ENCODE measurements at places on chromosomes 1 and 21.

GRCh38 chr1:151536499-151536898 lies 3.6 kb upstream of the TUFT1 start:
- DNase-seq: no peak

DNA sequence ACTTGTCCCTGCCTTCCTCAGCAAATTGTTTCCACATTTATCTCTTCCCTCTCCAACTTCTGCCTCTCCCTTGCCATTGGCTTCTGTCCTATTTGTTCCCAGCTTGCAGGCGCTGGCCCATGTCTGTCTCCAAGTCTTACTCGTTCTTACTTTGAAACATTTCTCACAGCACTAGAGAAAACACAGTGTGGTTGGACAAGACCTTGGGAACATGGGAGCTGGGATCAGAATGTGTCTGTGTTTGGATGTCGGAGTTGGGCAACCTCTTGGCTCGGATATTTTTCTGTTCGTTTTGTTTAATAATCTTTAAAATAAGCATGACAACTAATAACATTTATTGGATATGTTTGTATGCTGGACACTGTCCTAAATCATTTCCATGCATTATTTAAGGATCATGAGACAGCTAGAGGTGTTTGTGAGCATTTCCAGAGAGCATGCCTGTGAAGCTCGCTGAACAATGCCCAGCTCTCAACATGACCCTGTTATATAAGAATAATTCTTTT lies 5.9 kb upstream of the BRWD1 start:
- no peak for DNase-seq

DNA sequence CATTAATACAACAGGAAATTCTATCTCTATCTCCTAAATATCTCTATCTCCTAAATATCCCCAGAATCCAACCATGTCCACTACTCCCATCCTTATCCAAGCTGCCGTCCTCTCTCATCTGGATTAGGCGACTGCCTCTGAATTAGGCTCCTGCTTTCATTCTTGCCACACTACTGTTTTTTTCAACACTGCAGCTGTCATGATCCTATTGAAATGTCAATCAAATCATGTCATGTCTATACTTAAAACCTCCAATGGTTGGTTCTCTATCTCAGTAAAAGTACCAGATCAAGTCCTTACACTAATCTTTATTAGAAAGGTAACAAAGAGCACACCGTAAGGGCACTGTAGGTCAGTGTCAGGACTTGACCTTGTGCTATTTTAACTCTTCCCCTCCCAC lies 82.0 kb upstream of the NFIA start:
- DNase-seq: no peak

DNA sequence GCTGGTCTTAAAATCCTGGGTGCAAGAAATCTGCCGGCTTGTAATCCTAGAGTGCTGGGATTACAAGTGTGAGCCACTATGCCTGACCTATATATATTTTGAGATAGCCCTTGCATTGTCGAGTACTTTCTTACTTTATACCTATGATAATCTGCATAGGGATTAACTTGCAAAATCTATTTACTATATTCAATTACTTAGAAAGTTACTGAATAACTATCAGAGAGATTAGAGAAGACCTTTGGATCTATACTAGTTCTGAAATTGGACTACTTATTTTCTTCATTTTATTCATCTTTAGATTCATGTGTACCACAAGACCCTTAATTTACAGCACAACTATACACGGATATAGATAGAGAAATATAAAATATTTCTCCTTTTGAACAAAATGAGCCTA lies 1766.0 kb downstream of the NCAM2 start:
- no peak for DNase-seq

GRCh38 chr1:88043834-88044233 lies 640.2 kb upstream of the PKN2 start:
- DNase-seq: no peak

DNA sequence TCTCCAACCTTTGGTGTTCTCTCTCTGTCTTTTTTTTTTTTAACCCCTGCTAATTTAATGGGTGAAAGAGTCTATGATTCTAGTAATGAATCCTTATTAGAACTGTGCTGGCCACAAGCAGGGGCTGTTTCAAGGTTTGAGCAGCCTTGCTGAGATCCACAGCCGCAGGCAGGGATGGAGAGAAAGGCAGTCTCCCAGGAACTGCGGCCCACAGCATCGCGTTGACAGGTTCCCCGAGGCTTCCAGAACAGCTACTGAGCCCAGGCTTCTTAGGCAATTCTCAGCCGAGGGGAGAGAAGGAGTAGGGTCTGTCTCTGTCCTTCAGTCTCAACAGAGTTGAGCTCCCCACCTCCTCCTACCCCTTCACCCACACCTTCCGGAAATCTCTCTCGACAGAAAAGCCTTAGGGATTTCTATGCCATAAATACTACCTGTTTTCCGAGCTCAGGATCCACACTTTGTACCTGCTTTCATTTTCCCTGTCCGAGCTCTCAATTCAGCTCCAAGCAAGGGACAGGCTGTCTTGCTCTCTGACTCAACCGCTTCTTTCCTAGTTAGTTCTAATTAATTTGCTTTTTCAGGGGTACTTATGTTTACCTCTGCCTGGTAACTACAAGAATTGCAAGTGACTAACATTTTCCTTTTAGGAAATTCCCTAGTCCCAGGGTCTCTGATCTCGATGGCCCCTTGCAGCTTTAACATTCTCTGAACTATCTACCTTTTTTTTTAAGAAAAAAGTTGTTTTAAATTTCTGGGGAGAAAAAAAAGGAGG lies 6.7 kb upstream of the CASZ1 start:
- DNase-seq: no peak

DNA sequence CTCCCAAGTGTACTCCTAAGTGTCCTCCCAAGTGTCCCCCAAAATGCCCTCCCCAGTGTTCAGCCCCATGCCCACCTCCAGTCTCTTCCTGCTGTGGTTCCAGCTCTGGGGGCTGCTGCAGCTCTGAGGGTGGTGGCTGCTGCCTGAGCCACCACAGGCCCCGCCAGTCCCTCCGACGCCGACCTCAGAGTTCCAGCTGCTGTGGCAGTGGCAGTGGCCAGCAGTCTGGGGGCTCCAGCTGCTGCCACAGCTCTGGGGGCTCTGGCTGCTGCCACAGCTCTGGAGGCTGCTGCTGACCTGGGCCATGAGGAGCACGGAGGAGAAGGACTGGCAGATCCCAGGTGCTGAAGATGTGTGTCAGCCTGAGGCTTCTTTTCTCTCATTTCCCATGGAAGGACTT lies 993 bp downstream of the LCE5A start:
- no peak for DNase-seq

DNA sequence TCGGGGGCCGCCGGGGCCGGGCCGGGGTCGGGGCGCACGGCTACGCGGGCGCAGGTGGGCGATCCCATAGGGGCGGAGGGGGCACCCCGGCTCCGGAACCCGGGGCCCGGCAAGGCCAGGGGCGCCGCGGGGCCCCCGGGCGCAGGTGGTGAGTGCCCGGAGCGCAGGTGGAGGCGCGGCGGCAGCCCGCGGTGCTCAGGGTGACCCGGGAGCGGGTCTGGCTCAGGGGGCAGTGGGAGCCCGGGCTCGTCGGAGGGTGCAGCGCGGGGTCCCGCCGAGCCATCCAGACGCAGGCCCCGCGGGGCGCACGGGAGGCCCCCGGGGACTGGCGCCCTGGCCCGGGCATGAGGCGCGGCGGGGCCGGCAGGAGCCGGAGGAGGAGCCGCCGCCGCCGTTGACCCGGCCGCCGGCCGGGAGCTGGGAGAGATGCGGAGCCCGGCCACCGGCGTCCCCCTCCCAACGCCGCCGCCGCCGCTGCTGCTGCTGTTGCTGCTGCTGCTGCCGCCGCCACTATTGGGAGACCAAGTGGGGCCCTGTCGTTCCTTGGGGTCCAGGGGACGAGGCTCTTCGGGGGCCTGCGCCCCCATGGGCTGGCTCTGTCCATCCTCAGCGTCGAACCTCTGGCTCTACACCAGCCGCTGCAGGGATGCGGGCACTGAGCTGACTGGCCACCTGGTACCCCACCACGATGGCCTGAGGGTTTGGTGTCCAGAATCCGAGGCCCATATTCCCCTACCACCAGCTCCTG lies 489 bp downstream of the CELSR2 start:
- no peak for DNase-seq

- DNase-seq: no peak
Measured at GRCh38 chr1:212228076-212228475, 57.1 kb upstream of the PPP2R5A start.

DNA sequence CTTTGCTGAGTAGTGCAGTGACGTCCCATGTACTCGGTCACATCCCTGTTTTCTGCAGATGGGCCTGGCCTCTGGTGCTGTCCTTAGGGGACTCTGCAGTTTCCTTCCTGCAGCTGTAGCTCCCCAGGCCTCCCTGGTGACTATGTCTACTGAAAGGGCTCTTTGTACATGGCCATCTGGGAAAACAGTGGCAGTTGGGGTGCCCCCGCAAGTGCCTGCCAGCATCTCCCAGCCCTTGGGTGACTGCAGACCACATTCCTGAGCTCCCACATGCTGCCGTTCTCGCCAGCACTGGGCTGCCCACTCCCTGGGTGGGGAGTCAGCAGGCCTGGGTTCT lies 37.5 kb upstream of the KCNA10 start:
- no peak for DNase-seq

GRCh38 chr1:231738554-231738953 lies 112.0 kb downstream of the DISC1 start:
- no peak for DNase-seq

GRCh38 chr1:185568155-185569123 lies 165.8 kb upstream of the HMCN1 start:
- DNase-seq: no peak

- no peak for DNase-seq
Measured at GRCh38 chr1:191671236-191671635, 487.0 kb upstream of the RGS18 start.

DNA sequence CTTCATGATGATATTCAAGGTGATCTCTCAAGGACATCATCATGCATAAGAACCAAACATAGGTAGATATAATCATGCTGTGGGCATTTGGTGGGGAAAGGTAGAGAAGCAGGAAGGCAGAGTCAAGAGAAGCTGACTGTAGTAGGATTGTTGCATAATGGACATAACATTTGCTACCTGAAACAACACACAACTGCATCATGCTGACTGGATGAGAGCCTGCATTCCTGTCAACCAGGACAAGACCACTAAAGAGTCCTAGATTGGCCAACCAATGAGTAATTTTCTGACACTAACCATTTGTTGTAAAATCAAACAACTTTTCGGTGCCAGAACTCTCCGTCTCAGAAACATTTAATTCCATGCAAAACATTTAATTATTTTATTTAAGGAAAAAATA lies 377.2 kb downstream of the PLPP3 start:
- no peak for DNase-seq

GRCh38 chr1:227849251-227849650 lies 33.8 kb downstream of the PRSS38 start:
- no peak for DNase-seq

DNA sequence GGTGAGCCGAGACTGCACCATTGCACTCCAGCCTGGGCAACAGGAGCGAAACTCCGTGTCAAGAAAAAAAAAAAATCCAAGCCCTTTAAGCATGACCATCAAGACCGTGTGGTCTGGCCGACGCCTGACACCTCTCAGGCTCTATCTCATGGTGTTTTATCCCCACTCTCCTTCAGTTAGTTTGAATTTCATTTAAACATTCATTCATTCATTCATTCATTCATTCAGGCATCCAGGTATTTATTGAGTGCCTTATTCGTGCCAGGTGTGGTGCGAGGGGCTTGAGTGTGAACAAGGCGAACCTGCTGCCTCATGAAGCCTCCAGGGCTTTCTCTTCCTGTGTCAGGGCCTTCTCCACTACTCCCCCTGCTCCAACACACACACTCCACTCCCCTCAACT lies 22.6 kb upstream of the OPRD1 start:
- no peak for DNase-seq

DNA sequence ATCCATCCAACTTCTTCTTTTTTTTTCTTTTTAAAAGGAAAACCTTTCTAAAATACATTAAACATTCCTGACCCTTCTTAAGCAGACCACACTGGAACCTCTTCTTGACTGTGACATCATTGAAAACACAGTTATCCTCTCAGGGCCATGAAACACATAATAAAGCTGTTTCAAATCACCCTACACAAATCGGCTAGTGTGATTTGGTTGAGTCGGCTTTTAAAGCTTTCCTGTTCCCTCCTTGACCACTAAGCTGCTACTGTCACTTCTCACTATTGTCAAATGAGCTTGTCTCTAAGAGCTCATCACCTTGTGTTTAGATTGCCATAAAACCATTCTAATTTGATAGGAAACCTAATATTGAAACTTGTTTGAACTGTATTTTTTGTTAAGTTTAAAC lies 5.9 kb downstream of the USP24 start:
- DNase-seq: no peak

GRCh38 chr1:92795166-92795565 lies 10.3 kb upstream of the EVI5 start:
- no peak for DNase-seq

DNA sequence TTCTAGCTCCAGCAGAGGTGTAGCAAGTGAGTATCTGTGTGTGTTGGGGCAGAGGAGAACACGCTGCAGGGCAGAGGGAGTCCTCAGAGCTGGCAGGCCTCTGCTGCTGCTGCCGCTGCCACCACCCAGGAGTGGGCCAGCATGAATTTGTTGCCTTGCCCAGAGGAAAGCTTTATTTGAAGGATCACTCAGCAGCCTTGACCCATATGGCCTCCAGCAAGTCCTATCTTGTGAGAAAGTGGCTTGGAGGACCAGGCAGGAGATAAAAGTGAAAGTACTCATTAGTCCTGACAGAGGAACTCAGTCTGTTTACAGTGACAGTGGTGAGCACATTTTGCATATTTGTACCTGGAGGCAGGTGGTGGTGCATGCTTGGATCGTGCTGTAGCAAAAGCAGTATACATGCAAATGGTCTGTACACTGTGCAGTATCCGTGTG lies 3.1 kb downstream of the TRAF5 start:
- DNase-seq: no peak

- DNase-seq: no peak
Measured at GRCh38 chr1:48657413-48657812, 119.3 kb downstream of the BEND5 start.

- DNase-seq: no peak
Measured at GRCh38 chr1:26791626-26792025, 3.9 kb downstream of the PIGV start.

GRCh38 chr1:17212487-17213121 lies 7.7 kb downstream of the PADI1 start:
- DNase-seq: peak; percentile 32

GRCh38 chr1:75310067-75310466 lies 175.9 kb downstream of the LHX8 start:
- DNase-seq: no peak

GRCh38 chr1:5847013-5847659 lies 145.1 kb downstream of the NPHP4 start:
- DNase-seq: no peak

GRCh38 chr1:100400404-100400803 lies 48.1 kb downstream of the CDC14A start:
- DNase-seq: no peak

DNA sequence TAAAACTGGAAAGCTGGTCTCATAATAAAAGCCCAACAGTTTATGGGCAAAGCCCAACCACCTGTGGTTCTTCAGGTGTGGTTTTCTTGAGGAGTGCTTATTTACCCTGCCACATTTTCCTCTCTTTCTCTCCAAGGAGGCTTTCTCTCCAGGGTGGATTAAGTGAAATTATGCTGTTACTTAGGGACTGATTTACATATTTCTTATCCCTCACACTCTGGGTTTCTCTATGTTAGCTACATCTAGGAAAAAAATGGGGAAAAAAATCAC lies 4.8 kb downstream of the TBX19 start:
- no peak for DNase-seq

All from stimulated activated CD4-positive, alpha-beta T cell treated with anti-CD3 and anti-CD28 coated beads, Interleukin-15, amount 100 ng/mL, for 1 hour (primary cell).